Bronchial smooth muscle cell (primary cell): ENCODE measurements at places on chromosomes 2 and 18. TPM values are rescaled to one million over a fixed set of nuclear protein-coding genes. Genes with fewer than 3 reads are reported as not detected.

Gene RNF125
- total RNA-seq, result 1.0 and 2.5 TPM in 2 replicates

Gene HOXD9
- not detected in 2 replicates for total RNA-seq

Gene TXNDC2
- 0.16 TPM in 1 of 2 replicates, not detected in the other for total RNA-seq

Gene PLEK
- not detected in 2 replicates for total RNA-seq

Gene TUBA3E
- total RNA-seq, result not detected in 2 replicates

Gene CD28
- total RNA-seq, result not detected in 2 replicates

Gene LCT
- total RNA-seq, result under 0.01 and 0.09 TPM in 2 replicates

Gene RGPD4
- total RNA-seq, result not detected in 2 replicates

Gene NEUROD1
- total RNA-seq, result not detected in 2 replicates

Gene ACADL
- total RNA-seq, result under 0.01 and 0.26 TPM in 2 replicates

Gene FBXO36
- 1.8 and 3.2 TPM in 2 replicates for total RNA-seq

Gene NT5C1B
- total RNA-seq, result not detected in 2 replicates

Gene GTF2A1L
- total RNA-seq, result 0.69 and 0.95 TPM in 2 replicates

Gene CLIP4
- total RNA-seq, result 50.0 and 61.0 TPM in 2 replicates

Gene ABCG8
- not detected in 2 replicates for total RNA-seq

Gene LYPD6B
- 0.32 TPM in 1 of 2 replicates, not detected in the other for total RNA-seq

Gene CHRNG
- total RNA-seq, result not detected in 2 replicates

Gene MOGAT1
- total RNA-seq, result not detected in 2 replicates

Gene CCBE1
- 14.2 and 24.9 TPM in 2 replicates for total RNA-seq

Gene LRATD1
- under 0.01 TPM in 1 of 2 replicates, not detected in the other for total RNA-seq

Gene CD302
- 3.9 and 4.3 TPM in 2 replicates for total RNA-seq

Gene NEB
- under 0.01 and 0.09 TPM in 2 replicates for total RNA-seq

Gene VWA3B
- total RNA-seq, result 0.16 and 0.17 TPM in 2 replicates

Gene PXDN
- 72.0 and 73.5 TPM in 2 replicates for total RNA-seq

Gene INHBB
- not detected in 2 replicates for total RNA-seq

Gene ZNF804A
- 0.86 and 4.7 TPM in 2 replicates for total RNA-seq
